ENCODE measurements at places on chromosomes 12 and 14. TPM values are rescaled to one million over a fixed set of nuclear protein-coding genes. Genes with fewer than 3 reads are reported as not detected.

- peaks cover 7% of the 10 kb centered on the region for H3K4me1 ChIP-seq
- no peak overlapping the region for H3K27ac ChIP-seq
- no peak overlapping the region for H3K4me3 ChIP-seq
- peaks cover 4% of the 10 kb centered on the region for H3K27me3 ChIP-seq
- no peak for DNase-seq
- no peaks in the 10 kb centered on the region for H3K36me3 ChIP-seq
Observed at GRCh38 chr14:104935026-104935650, 10.5 kb downstream of the PLD4 start.

Gene PLEKHG7
- total RNA-seq, result not detected

GRCh38 chr12:48788524-48788853 is 400 bp downstream of the ADCY6 start:
- DNase-seq, result no peak
- H3K4me3 ChIP-seq, result peak overlapping the region; percentile 95
- H3K36me3 ChIP-seq, result no peaks in the 10 kb centered on the region
- H3K4me1 ChIP-seq, result peaks cover 23% of the 10 kb centered on the region
- no peaks in the 10 kb centered on the region for H3K27me3 ChIP-seq
- peak overlapping the region; percentile 87 for H3K27ac ChIP-seq

GRCh38 chr12:50678650-50679365 is 85.1 kb upstream of the ATF1 start:
- H3K4me3 ChIP-seq, result no peak overlapping the region
- peaks cover 46% of the 10 kb centered on the region for H3K36me3 ChIP-seq
- no peaks in the 10 kb centered on the region for H3K27me3 ChIP-seq
- no peak for DNase-seq
- no peak overlapping the region for H3K27ac ChIP-seq
- no peaks in the 10 kb centered on the region for H3K4me1 ChIP-seq

DNA sequence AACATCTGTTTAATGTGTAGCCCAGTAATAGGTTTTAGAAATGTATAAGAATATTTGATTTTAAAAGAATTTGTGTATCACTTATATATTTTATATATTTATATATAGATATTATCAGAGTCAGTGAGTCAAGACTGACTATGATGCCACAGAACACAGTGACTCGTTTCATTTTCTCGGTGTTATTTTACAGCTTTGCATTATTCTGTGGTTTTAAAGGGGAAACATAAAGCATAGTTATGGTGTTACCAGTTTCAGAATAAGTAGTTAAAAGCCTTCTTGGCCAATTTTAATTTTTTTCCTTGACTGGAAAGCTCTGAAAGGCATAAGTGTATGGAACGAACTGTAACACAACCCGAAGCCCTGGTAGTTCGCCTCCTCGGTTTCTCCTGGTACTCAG is 91.0 kb downstream of the GRIP1 start:
- no peaks in the 10 kb centered on the region for H3K27me3 ChIP-seq
- no peak overlapping the region for H3K27ac ChIP-seq
- DNase-seq, result no peak
- H3K36me3 ChIP-seq, result no peaks in the 10 kb centered on the region

DNA sequence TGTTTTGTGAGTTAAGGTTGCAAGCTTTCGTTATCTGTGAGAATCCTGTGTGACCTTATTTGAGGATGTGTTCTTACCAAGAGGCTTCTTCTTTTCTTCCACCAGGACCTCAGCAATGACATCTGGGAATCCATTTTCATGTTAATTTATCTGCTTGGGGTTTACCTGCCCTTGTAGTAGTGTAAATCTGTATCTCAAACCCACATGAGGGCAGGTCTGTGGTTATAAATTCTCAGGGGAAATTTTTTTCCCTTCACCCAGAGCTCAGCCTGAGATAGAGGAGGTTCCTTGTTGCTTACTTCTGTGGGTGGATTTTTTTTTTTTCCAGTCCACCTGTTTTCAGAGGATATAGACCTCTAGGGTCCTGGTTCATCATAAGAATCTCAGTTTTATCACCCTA is 70.8 kb downstream of the AKAP6 start:
- H3K4me3 ChIP-seq, result no peak overlapping the region
- H3K27ac ChIP-seq, result no peak overlapping the region
- H3K27me3 ChIP-seq, result no peaks in the 10 kb centered on the region
- DNase-seq, result no peak
- peaks cover 4% of the 10 kb centered on the region for H3K4me1 ChIP-seq

DNA sequence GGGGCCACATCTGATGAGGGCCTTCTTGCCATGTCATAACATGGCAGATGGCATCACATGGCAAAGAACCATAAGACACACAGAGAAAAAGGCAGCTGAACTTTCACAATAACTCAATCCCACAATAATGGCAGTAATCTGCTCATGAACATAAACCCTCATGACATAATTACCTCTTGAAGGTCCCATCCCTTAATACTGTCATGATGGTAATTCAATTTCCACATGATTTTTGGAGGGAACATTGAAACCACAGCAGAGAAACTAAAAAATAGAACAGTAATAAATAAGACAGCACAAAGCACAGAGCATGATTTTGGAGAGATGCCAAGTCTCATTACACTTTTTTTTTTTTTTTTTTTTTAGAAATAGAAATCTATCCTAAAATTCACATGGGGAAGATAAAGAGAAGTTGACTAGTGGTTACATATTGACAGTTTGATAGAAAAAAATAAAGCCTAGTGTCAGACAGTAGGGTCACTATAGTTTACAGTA is 61.8 kb upstream of the ATF7IP start:
- no peak overlapping the region for H3K27ac ChIP-seq
- no peaks in the 10 kb centered on the region for H3K4me1 ChIP-seq
- no peaks in the 10 kb centered on the region for H3K27me3 ChIP-seq

Gene SPX
- not detected for total RNA-seq

Gene GOLGA5
- 34.8 TPM for total RNA-seq

Gene CIROP
- not detected for total RNA-seq

- H3K36me3 ChIP-seq, result no peaks in the 10 kb centered on the region
Observed at GRCh38 chr14:41973178-41973577, 366.5 kb downstream of the LRFN5 start.

DNA sequence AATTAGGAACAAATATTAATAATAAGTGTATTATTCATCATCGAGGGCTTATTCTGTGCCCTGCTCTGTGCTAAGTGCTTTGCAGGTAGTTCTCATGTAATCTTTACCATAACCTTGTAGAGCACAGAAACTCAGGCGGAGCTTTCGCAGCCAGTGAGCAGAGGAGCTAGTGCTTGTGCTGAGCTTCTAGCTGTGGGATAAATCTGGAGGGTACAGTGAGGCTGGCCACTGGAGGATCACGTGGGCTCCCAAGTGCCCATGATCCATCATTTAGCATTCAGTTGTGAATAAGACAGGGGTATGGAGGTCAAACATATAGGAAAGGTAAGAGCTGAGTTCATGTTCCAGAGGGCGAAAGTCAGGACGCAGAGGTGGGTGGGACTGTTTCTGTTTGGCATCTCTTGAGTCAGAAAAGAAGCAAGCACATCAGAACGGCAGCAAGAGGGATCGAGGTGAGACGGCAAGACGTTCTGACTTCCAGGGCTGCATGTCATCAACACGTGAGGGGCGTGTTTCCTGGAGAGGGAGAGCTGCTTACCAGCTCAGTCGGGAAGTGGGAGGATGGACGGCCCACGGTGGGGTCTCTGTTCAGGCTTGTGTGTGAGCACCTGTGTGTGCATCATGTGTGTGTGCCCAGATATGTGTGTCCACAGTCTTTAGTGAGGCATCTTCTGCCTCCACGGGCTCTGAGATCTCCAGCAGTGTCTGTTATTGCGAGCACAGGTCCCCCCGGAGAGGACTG is 16.8 kb upstream of the KRT80 start:
- no peak for DNase-seq
- H3K4me1 ChIP-seq, result peaks cover 12% of the 10 kb centered on the region
- no peak overlapping the region for H3K4me3 ChIP-seq
- H3K27me3 ChIP-seq, result no peaks in the 10 kb centered on the region
- H3K27ac ChIP-seq, result no peak overlapping the region

Gene TAS2R8
- total RNA-seq, result not detected

GRCh38 chr12:10098791-10099190 is at the start of gene CLEC1A:
CLEC1A (minus strand) TSS chr12:10098985; CDS start chr12:10098922, 63 bp downstream.
- no peaks in the 10 kb centered on the region for H3K36me3 ChIP-seq
- no peaks in the 10 kb centered on the region for H3K27me3 ChIP-seq
- no peak for DNase-seq
- H3K4me3 ChIP-seq, result peak within 1 kb of the TSS; percentile 42

DNA sequence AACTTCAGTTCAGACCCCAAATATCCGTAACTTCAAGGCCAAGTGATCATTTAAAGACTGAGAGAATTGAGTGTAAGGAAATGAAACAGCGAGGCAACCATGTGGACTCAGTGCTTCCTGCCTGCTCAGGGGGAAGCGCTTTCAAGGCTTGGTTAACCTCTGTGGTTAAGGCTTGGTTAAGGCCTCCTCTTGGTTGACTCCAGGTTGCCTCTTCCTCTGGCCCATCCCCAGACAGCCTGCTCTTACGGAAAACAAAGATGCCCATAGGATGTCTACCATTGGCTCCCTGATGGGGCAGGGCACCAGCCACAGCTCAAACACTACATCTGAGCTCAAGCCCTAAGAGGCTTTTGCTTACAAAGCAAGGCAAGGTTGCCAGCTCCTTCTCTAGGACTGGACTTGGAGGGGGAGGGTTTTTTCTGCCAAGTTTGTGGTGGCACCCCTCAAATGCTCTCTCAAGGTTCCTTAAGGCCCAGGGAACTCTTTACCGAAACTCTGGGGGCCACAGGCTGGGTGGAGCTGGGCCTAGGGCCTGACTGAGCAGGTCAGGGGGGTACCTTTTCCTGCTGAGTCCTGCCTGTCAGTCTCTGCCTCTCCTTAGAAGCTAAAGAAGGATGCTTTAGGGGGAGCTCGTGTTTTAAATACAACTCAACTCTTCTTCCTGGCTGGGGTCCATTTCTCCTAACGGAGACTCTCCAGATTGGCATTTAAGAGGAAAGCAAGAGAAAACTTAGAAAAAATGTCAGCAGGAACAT is 13.7 kb downstream of the COL2A1 start:
- no peak overlapping the region for H3K4me3 ChIP-seq
- no peaks in the 10 kb centered on the region for H3K27me3 ChIP-seq
- peaks cover 19% of the 10 kb centered on the region for H3K4me1 ChIP-seq
- DNase-seq, result no peak

DNA sequence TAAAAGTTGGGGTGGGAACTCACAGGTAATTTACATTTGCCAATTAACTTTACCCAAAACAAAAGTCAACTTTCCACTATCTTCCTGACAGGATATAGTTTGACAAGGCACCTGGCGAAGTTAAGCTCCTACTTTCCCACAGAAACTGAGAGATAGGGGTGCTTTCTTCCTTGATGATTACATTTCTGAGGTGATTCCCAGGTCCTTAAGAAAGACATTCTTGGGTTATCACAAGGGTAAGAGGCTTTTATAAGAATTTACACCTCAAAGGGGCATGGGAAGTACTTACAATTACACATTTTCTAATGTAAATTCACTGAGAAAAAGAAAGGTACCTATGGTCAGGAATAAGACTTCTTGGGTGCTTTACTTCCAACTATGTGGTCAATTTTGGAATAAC is 660.9 kb upstream of the MGAT4C start:
- no peak overlapping the region for H3K4me3 ChIP-seq
- no peaks in the 10 kb centered on the region for H3K4me1 ChIP-seq
- DNase-seq, result no peak

Gene CMA1
- total RNA-seq, result 0.76 TPM

Gene PLBD1
- total RNA-seq, result 6.1 TPM

DNA sequence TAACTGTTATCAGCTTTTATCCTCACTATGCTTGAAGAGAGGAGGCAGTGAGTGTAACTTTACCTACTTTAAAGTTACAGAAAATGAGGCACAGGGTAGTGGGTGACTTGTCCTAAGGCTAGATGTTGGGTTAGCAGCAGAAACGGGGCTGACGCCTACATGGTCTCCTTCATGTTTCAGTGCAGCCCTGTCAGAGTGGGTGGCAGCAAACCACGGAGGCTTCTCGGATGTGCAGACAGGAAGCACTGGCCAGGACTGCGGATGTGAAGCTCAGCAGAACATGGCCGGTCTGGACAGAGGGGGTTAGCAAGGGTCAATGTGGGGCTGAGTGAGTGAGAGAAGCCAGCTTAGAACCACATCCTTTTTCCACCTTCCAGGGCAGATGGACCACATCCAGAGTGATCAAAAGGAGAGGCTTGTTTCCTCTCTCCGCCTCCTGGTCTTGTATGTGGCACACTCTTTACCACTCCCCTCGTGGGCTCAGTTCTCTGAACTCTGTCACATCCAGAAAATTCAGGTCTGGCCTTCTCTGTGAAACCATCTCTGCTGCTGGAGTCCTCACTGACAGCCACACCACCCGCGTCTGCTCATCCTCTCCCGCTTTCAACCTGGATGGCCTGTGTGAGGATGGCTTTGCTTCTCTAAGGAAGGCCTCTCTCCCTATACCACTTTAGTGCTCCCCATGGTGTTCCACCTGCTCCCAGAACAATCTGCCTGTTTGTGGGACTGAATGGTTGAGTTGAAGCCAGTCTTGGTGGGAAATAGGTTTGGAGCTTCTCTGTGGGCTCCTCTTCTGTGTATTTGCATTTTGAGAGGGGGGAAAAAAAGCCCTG is 14.1 kb downstream of the SUSD6 start:
- no peaks in the 10 kb centered on the region for H3K27me3 ChIP-seq
- peaks cover 62% of the 10 kb centered on the region for H3K4me1 ChIP-seq
- H3K36me3 ChIP-seq, result no peaks in the 10 kb centered on the region
- peak; percentile 42 for DNase-seq
- peak overlapping the region; percentile 19 for H3K27ac ChIP-seq

- H3K4me3 ChIP-seq, result no peak overlapping the region
- H3K4me1 ChIP-seq, result no peaks in the 10 kb centered on the region
- no peaks in the 10 kb centered on the region for H3K27me3 ChIP-seq
- no peaks in the 10 kb centered on the region for H3K36me3 ChIP-seq
- H3K27ac ChIP-seq, result no peak overlapping the region
Observed at GRCh38 chr12:118521036-118521370, 144.6 kb downstream of the SUDS3 start.

- peaks cover 9% of the 10 kb centered on the region for H3K4me1 ChIP-seq
- H3K27me3 ChIP-seq, result no peaks in the 10 kb centered on the region
- no peaks in the 10 kb centered on the region for H3K36me3 ChIP-seq
- no peak overlapping the region for H3K27ac ChIP-seq
- no peak for DNase-seq
Observed at GRCh38 chr14:50997712-50998111, 53.4 kb upstream of the PYGL start.

Gene CLEC1B
- total RNA-seq, result not detected

GRCh38 chr12:131862084-131862441 is 32.4 kb upstream of the ULK1 start:
- no peak overlapping the region for H3K4me3 ChIP-seq
- no peak for DNase-seq
- H3K27ac ChIP-seq, result no peak overlapping the region
- H3K27me3 ChIP-seq, result no peaks in the 10 kb centered on the region

Gene FGF23
- total RNA-seq, result not detected

DNA sequence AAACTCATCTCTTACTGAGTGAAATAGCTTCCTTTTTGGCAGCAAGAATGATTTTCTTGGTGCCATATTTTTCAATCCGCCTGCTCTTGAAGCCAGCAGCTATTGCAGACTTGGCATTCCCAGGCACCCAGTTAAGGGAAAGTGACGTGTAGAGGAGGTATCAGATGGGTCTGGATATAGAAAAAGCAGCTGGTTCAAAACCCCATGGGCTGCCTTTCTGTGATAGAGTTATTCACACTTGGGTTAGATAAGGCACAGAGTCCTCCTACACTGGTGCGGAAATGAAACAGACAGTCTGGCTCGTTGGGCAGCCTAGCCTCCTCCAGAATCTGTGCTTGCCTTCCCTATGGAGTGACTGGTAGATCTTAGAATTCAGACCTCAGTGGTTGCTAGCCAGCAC is 62.2 kb downstream of the PTPN11 start:
- no peak overlapping the region for H3K4me3 ChIP-seq
- no peaks in the 10 kb centered on the region for H3K4me1 ChIP-seq
- H3K36me3 ChIP-seq, result peaks cover 97% of the 10 kb centered on the region
- H3K27ac ChIP-seq, result no peak overlapping the region
- no peak for DNase-seq

Data from gastrocnemius medialis (tissue), 4 donors.